ENCODE measurements at places on chromosomes 7 and 10. TPM values are rescaled to one million over a fixed set of nuclear protein-coding genes. Genes with fewer than 3 reads are reported as not detected.

LIPN gene
- total RNA-seq = not detected

GRCh38 chr7:80146545-80147182 lies 12.0 kb downstream of the GNAI1 start:
- no peaks in the 10 kb centered on the region for H3K36me3 ChIP-seq
- H3K4me3 ChIP-seq = no peak overlapping the region
- DNase-seq = no peak
- H3K4me1 ChIP-seq = peaks cover 52% of the 10 kb centered on the region

- H3K4me1 ChIP-seq = peaks cover 77% of the 10 kb centered on the region
- DNase-seq = no peak
- no peaks in the 10 kb centered on the region for H3K27me3 ChIP-seq
- no peaks in the 10 kb centered on the region for H3K36me3 ChIP-seq
These were observed 226.4 kb upstream of the KLF14 start for GRCh38 chr7:130960208-130960988.

DNA sequence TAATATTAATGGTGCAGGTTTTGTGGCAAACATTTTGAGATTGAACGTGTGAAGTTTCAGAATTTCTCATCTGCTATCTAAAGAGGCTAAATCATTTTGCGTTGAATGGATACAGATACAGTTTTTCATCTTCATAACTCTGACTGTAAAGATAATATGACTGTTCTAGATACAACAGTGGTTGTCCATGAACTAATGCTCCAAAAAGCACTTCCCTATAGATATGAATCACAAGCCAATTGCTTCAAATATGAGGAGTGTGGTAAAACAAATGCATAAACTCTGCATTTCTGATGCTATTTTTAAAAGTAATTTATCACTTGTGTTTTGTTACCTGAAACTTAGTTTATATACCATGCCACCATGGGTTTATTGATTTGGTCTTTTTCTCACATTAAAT lies 750.1 kb downstream of the MAGI2 start:
- peaks cover 8% of the 10 kb centered on the region for H3K4me1 ChIP-seq
- H3K36me3 ChIP-seq = no peaks in the 10 kb centered on the region
- no peaks in the 10 kb centered on the region for H3K27me3 ChIP-seq
- no peak overlapping the region for H3K27ac ChIP-seq
- no peak for DNase-seq
- H3K4me3 ChIP-seq = no peak overlapping the region

- H3K36me3 ChIP-seq = no peaks in the 10 kb centered on the region
- no peaks in the 10 kb centered on the region for H3K27me3 ChIP-seq
- no peak for DNase-seq
- peaks cover 34% of the 10 kb centered on the region for H3K4me1 ChIP-seq
- peak overlapping the region; percentile 52 for H3K4me3 ChIP-seq
These were observed 155.5 kb upstream of the LYZL2 start for GRCh38 chr10:30784897-30785605.

GRCh38 chr10:48238826-48239520 lies 35.5 kb downstream of the FRMPD2 start:
- no peak overlapping the region for H3K27ac ChIP-seq
- H3K27me3 ChIP-seq = no peaks in the 10 kb centered on the region
- H3K4me1 ChIP-seq = no peaks in the 10 kb centered on the region
- no peak for DNase-seq
- H3K4me3 ChIP-seq = no peak overlapping the region

DNA sequence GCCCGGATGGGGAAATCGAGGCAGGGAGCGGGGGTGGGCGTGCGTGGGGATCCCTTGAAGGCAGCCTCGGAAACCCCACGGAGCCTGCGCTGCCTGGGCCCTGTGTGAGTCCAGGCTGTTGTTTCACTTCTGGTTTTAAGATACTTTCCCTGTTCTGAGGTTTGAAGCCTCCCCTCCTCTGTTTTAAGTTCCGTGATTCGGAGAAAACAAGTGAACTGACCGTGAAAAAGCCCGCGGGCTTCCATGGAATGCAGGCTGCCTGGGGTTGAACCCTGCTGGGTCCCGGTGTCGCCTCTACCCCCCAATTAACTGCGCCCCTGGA lies 401 bp downstream of the LRRC27 start:
- no peak for DNase-seq
- peak overlapping the region; percentile 23 for H3K27ac ChIP-seq
- H3K27me3 ChIP-seq = no peaks in the 10 kb centered on the region
- H3K36me3 ChIP-seq = no peaks in the 10 kb centered on the region
- peak overlapping the region; percentile 63 for H3K4me3 ChIP-seq

Measured in vagina (tissue), 2 donors.